ENCODE measurements at places on chromosomes 7 and 10. TPM values are rescaled to one million over a fixed set of nuclear protein-coding genes. Genes with fewer than 3 reads are reported as not detected.

Gene TAS2R5
- polyA plus RNA-seq = 0.81 TPM

Gene GARIN1A
- polyA plus RNA-seq = 0.47 TPM

Gene NAT16
- 0.02 TPM for polyA plus RNA-seq

Gene ALOX5
- not detected for polyA plus RNA-seq

Gene SPDYE2B
- polyA plus RNA-seq = not detected

Gene TUBAL3
- polyA plus RNA-seq = not detected

Gene C10orf62
- polyA plus RNA-seq = not detected

Gene CDH23
- 0.01 TPM for polyA plus RNA-seq

- no peak for DNase-seq
These were observed 32.6 kb downstream of the USP6NL start for GRCh38 chr10:11578802-11579255.

DNA sequence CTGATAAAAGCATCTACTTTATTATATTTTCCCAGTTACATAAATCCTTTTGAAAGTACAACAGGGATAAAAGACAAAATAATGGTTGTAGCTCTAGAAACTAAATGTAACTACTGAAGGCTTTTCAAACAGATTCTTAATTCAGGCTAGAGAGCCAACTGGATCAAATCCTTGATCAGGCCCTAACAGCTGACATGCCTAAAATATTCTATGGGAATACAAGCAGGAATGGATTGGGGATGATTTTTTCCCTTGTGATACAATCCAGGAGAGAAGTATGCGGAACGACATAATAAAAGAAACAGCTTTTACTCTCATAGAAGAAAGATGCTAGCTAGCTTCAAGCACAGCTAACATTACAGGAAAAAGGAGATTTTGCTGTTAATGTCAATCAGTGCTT, 49.0 kb downstream of the NT5C2 start:
- no peak for DNase-seq

DNA sequence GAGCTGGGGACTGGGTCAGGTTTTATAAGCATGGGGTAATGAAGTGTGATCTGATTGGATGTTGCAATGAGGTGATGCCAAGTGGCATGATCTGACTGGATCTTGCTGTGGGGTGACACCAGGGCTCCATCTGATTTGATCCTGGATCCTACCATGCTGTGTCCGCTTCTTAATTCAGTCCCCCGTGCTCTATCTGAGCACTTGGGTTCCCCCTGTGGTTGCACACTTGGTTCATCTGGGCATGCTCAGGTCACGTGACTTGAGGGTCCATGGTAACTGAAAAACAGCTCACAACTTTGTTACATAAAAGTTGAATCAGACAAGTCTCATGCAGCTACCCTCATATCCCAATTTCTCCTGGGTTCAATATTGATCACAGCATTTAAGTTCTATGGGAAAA, 448.6 kb upstream of the NRP1 start:
- no peak for DNase-seq

DNA sequence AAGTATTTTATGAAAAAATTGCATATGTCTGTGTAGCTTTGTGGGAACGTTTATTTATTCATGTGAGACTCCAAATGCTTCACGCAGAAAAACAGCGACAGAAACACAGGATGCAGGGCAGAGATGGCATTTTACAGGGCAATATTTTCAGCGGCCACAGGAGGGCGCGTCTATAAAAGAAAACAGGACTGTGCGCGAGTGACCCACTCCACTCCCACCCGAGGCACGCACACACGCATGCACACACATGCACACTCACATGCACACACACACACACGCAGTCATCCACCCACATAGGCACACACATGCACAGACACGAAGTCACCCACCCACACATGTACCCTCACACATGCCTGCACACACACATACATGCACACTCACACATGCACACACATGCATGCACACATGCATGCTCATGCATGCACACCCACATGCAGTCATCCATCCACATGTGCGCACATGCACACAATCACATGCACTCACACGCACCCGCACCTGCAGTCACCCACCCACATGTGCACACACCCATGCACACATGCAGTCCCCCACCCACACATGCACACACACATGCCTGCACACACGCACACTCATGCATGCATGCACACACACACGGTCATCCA, 96.3 kb downstream of the DNAJB6 start:
- DNase-seq = no peak

DNA sequence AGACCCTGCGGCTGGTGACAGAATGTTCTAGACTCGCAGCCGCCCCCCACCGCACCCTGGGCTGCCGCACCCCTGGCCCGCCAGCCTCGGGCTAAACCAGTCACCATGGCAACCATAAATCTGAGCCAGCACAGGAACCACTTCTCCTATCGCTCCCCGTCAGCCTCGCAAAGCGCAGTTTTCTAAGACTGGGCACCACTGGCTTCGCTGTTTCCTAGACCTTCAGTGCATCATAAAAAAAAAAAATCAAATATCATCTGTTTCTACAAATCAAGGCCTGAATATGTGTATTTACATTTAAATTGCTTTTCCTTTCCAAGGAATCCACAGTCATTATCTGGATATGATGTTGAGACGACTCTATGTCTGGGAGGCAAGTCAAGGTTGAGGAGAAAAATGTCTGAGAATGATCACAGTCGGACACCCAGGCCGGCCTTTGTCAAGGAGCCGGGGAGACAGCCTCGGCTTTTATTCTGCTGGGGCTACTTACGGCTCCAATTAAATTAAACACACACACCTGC, 99.9 kb downstream of the PTPRN2 start:
- no peak for DNase-seq

DNA sequence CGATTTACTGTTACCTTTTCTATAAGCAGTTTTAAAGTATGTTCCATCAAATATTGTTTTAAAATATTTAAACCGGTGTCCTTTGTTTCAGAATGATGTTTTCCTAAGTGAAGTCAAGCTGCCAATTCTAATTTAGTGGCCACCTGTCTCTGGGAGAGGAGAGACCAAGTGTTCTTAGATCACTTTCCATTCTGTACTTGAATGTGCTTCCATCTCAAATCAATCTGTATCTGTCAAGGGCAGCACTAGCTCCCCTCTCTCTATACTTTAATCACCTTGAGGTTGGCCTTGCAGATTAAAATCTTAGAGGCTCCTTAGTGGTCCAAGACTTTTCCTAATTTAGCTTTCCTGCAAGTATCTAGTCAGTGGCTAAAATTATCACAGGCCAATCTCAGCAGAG, 49.6 kb downstream of the LGI1 start:
- no peak for DNase-seq

DNA sequence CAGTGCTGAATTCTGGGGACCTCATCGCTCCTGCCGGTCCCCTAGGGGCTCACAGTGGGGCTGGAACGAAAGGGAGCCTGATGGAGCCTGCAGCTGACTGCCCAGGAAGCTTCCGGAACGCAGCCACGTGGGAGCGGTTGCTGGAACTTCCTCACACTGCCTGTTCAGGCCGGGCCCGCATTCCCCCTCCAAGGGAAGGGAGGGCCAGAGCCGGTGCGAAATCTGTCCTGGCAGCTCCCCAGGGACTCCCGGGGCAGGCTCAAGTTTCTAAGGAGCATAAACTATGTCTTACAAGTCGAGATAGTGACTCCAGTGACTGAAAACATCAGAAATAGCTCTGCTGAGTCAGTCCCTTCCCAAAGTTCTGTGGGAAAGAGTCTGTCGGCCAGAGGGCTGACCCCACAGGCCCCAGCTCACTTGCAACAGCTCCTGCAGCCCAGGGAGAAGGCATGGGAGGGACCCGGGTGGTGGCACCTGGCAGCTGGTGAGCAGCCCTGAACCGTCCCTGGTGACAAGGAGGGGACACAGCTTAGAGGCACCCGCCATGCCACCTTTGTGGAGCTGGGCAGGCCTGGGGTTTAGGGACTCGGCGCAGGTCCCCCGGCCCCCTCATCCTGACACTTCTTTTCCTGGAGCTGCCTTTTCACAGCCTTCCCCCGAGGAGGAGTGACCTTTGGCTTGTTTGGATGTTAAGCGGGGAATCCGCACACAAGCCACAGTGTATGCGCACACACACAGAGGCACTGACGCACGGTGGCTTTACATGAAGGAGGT, 47.6 kb downstream of the PDGFA start:
- peak; percentile 95 for DNase-seq

- no peak for DNase-seq
These were observed 402.6 kb downstream of the NRG3 start for GRCh38 chr10:82277591-82277990.

GRCh38 chr10:79137826-79138225, 69.1 kb downstream of the ZMIZ1 start:
- DNase-seq = no peak

DNA sequence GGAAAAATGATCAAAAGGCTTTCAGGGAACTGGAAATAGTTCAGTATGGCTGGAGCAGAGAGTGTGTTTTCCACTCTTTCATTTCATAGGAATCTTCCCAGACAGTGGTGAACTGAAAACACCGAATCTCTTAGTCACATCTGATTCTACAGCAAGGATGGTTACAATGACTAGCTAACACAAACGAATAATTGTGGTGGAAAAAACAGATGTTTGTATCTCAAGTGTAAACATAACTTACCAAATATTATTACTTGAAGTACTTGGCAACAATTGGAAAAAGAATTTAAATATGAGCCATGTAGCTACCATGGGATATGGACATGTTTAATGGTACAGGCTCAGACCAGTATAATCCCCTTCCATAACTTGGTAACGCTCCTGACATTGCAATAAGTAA, 21.1 kb upstream of the BPGM start:
- peak; percentile 76 for DNase-seq
